LHCN-M2 (cell line): ENCODE measurements at places on chromosomes 6 and 20.

DNA sequence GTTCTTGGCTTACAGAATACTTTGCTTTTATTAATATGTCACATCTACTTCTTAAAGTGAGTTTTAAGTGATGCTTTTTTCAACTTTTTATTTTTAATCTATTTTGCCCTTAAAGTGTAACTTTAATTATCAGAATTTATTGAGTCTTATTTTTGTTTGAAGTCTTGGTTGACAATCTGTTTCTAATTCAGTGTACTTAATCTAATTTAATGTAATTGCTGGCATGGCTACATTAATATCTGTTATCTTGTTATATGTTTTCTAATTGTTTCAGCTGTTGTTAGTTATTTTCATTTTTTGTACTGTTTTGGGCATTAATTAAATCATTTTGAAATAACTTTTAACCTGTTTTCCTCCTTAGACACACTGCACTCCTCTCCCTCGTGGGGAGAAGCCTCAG, 558.7 kb upstream of the EYS start:
- no peak for DNase-seq

- no peak for DNase-seq
These were observed 26.4 kb upstream of the SLC9A8 start for GRCh38 chr20:49786196-49786595.

DNA sequence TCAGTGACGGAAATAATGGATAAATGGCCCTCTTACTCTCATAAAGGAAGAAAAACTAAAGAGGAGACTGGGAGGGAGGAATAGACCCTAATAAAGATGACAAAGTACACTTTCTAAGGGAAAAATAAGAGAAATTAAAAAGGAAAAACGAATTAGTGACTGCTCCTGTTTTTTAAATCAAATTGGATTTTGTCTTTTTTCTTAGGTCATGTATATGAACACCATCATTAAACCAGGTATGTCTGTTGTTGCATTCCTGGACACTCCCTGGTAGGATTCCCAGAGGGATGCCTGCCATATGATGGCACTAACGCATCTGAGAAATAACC, 59.4 kb upstream of the BTN3A2 start:
- no peak for DNase-seq

DNA sequence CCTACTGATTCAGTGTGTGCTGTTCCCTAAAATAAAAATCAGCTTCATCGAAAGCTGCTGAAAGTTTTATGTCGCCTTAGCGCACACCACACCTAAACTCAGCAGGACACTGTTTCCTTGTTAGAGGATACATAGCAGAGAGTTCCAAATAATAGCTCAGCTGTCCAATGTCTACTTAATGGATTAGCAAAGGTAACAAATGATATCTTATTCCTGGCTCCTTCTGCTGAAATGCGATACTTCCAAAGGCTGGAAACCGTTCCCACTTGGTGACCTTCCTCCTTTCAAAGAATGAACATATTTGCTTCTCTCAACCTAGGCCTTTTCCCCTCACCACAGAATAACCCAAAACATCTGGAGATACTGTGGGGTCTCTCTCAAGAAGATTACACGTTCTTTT, 189.5 kb upstream of the GMDS start:
- no peak for DNase-seq

GRCh38 chr6:3322366-3322890, 63.7 kb downstream of the PSMG4 start:
- DNase-seq, result no peak

GRCh38 chr6:145534989-145535388, 200.3 kb downstream of the EPM2A start:
- DNase-seq, result no peak

DNA sequence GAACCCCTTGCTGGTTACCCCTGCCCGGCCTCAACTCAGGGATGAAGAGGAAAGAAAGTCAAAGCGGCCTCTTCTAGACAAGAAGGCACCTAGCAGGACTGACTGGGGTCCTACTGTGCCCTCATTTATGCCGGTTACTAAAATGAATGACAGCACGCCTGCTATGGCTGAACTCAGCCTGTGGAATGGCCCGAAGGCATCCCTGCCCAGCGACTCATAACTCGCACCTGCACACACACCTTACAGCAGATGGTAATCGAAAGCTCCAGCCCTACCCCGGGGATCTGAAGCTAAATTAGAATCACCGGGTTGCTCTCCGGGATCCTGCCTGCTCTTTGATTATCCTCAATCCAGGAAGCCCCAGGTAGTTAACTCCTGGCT, 747 bp upstream of the TXNDC5 start:
- DNase-seq, result no peak

DNA sequence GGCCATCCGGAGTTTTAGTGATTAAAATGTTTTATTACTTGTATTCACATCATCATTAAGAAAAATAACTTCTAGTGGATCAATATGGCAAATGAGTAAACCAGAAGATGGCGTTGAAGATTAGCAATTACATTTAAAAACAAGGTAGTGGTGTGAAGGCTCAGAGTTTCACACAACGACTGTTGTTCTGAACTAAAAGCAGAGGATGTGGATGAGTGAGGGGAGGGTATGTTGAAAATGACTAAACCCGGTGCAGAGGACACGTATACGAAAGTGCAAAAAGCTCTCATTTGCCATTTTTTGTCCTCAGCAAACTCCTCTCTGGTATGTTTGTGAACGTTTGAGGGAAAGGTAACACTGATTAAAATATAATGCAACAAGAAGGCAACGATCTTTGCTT, 1.9 kb upstream of the IRF4 start:
- no peak for DNase-seq

DNA sequence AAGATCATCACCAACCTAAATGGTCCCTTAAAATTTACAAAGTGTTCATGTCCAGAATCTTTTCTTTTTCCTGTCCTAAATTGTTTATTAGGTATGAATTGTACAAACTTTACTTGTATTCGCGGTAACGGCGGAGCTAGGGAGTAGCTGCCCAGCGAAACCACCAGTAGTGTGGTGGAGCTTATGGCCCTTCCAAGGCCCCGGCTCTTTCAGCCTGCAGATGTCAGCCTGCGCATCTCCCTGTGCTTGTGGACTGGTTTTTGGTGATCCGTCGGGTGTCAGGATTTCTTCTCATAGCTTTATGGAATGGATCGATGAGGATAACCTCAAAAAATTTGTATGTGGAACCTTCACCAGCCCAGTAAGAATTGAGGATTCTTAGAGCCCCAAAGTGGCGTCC, 27.2 kb upstream of the ENPP1 start:
- no peak for DNase-seq

DNA sequence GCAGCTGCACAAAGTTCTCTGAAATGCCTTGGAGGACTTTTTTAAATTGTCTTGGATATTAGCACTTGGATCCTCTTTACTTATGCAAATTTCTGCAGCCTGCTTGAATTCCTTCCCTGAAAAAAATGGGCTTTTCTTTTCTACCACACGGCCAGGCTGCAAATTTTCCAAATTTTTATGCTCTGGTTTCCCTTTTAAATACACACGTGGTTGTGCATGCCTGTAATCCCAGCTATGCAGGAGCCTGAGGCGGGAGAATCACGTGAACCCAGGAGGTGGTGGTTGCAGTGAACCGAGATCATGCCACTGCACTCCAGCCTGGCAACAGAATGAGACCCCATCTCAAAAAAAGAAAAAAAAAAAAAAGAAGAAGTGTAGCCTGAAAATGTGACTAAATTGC, 76.1 kb upstream of the PRND start:
- no peak for DNase-seq

- DNase-seq, result peak; percentile 49
These were observed 829.4 kb downstream of the EPHA7 start for GRCh38 chr6:92589996-92590395.

GRCh38 chr6:41505122-41506049, 40.8 kb upstream of the FOXP4 start:
- no peak for DNase-seq

DNA sequence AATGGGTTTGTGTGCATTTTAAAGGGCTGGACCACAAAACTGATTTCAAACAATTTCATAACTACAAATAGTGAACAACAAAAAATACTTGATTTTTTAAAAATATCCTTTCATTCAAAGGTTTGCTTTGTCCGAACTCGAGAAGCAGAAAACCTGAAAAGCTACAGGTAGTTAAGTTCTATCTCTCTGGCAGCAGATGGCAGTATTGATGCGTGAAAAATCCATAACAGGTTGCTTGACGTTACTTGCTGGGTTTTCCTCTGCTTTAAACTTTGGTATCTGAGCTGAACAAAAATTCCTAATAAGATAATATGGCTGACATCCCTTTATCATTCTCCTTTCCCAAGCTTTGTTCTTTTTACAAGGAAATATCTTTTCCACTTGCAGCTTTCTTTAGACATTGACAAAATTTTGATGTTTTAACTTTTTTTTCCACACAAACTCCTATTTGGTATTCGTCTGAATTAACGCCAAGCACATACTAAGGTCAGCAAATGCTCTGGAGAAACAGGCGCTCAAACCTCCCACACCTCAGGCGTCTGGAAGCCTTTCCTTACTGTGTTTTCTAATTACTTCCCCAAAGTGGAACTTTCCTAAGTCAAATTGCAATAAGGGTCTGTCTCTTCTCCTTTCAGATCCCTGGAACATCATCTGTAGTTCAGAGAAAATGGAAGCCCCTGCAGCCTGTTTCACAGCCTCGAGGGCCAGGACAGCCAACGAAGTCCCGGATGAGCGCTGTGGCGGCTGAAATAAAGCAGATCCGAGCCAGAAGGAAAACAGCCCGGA, 50.3 kb upstream of the GFRAL start:
- DNase-seq, result peak; percentile 49

GRCh38 chr20:7848351-7848750, 91.9 kb downstream of the HAO1 start:
- DNase-seq, result no peak

- DNase-seq, result no peak
These were observed 53.6 kb upstream of the EDN3 start for GRCh38 chr20:59246691-59247400.

DNA sequence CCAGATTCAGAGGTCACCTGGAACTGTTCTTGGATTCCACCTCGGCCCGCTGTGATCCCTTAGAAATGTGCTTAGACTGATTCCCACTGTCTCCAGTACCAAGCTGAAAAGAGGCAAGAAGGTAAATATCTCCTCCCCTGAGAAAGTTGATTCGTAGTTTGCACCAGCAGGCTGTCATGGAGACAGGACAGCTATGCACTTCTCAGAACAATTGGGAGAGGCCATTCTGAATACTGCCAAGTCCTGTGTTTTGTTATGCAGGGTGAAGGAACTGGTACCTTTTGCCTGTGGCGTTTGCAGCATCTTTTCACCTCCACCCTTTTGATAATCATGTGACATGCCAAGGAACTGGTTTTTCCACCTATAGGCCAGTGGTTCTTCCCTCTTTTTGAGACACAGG, 58.2 kb upstream of the RNGTT start:
- DNase-seq, result no peak

DNA sequence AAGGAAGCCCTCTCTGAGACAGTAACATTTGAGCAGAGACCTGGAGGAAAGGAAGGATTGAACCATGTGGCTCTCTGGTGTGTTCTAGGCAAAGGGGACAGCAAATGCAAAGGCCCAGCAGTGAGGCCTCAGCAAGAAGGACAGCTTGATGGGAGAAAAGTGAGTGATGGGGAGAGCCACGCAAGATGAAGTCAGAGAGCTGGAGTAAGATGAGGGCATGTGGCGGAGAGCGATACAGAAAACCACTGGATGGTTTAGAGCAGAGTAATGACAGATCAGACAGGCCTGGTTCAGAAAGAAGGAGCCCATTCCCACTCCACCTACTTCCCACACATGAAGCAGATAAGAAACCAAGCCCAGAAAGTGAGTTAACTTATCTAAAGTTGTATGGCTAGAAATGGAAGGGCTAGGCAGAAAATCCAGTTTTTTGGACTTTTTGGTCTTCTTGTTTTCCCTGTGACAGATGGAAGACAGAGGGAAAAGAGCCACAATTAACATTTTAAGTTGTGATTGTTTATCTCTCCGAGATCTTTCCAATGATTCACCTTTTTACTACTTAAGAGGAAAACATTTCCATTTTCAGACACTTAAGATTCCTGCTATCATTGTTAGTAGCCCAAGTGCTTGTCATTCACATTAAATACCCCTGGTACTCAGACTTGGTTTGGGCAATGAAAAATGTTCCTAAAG, 723 bp upstream of the SNPH start:
- no peak for DNase-seq

DNA sequence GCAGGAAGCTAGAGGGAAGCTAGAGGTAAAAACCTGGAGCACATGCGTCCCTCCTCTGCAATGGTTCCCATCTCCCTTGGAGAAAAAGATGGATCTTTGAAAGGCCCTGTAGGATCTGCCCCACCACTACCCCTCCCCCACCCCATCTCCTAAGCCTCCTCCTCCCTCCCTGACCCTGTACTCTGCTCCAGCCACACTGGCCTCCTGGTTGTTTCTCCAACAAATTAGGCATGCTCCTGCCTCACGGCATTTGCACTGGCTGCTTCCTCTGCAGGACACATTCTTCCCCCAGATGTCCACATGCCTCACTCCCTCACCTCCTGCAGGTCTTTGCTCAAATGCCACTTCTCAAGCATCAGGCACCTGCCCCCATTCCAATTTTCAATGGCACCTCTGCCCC, 45.5 kb downstream of the UBE2V1 start:
- DNase-seq, result no peak

DNA sequence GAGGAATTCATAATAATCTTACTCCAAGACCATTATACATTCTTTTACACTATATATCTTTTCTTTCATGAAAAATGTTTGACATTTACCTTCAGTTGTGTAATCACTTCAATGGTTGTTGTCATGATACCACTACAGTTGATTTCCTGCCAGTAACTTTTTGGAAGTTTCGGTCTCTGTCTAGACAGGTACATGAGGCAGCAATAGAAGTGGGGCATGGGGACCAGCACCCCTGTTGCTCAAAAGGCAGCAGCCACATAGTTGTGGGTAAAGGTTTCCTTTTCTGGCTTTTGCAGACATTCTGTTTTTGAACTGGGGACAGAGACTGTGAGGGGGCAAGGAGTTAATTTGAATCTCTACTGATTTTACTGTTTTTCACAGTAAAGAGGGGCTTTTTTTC, 14.1 kb downstream of the SAMD5 start:
- DNase-seq, result no peak

DNA sequence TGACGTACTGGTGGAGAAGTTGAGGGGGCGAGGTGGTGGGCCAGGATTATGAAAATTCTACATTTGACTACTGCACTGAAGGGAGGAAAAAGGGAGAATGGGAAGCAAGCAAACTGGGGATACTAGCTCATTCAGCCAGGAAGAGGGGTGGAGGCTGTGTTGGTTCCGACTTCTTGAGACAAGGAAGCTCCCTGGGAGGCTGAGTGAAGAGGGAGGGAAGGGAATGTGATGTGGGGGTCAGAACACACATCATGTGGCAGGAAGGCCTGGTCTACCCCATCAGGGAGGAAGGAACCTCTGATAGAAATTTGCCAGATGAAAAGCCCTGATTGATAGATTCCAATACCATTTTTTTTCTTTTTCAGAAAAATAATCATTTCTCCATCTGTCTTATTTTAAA, 28.8 kb upstream of the MCHR2 start:
- DNase-seq, result no peak

GRCh38 chr20:1907586-1907985, 12.4 kb downstream of the SIRPA start:
- peak; percentile 81 for DNase-seq

GRCh38 chr6:132365281-132365907, 35.9 kb downstream of the MOXD1 start:
- no peak for DNase-seq
